ENCODE measurements at places on chromosomes 2 and 18.

GRCh38 chr18:29191263-29191662, 1014.3 kb upstream of the CDH2 start:
- no peak for DNase-seq

DNA sequence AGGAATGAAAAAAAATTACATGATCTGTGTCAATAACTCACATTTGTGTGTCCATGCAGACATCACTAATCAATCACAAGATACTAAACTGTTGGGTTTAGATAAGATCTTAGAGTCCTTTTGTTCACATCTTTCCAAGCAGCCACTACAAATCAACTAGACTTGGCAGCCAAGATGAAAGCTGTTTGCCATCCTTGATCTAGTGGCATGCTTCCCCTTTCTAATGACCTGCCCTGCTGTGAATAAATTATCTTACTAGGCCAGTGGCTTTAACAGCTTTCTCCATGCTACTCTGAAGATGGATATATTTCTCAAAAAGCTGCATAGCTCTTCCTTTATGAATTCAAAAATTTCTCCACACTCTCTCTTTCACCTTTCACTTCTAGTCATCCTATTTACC, 1338.0 kb upstream of the ACVR2A start:
- no peak for DNase-seq

DNA sequence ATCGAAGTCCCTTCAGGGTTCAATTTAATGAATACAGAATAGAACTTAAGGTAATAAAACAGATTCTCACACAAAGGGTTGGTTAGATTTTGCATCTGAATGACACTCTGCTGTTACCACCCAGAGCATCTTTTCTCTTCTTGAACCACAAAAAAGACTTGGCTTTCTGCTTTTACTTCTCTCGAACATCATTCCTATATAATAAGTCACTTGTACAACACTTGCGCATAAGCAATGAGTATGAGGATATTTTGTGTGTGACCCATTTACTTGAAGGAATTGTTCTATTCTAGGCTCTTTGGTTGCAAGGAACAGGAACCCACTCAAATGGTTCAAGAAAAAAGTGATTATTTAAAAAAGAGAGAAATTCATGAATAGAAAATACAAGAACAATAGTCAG, 126.2 kb downstream of the NUP35 start:
- DNase-seq, result no peak

GRCh38 chr18:31977270-31977872, 34.4 kb upstream of the TRAPPC8 start:
- DNase-seq, result no peak

DNA sequence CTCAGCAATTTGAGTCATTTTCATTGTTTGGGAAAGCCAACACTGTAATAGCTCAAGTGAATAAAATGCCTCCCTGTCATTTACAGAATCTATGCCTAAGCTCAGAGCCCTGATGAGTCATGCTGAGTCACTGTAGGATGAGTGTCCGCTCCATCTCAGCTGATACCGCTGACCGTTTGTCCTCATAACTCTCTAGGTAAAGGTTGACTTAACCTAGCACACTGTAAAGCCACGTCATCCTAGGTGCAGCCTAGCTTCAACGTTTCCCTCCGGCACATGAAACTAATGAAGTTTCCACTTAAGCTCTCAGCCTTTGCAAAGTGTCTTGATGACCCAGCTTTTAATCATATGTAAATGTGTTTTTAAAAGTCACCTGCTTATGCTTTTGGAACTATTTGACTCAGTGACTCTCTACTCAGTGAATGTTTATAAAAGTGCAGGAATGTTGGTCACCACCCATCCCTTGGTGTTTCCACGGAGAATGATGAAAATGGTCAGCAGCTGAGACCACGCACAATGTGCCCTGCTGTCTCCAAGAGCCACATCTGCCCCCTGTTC, 154.0 kb downstream of the PMAIP1 start:
- no peak for DNase-seq

GRCh38 chr2:27831279-27832050, 58.7 kb downstream of the RBKS start:
- DNase-seq, result no peak

DNA sequence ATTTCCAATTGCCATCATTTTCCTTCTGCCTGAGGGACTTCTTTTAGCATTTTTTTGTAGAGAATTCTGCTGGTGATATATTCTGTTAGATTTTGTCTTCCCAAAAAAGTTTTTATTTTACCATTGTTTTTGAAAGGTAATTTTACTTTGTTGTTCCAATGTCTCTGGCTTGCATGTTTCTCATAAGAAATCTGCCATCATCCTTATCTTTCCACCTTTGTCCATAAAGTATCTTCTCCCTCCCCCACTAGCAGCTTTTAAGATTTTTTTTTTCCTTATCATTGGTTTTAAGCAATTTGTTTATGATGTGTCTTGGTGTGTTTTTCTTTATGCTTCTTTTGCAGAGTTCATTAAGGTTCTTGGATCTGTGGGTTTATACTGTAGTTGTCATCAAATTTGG, 104.5 kb downstream of the KCTD1 start:
- no peak for DNase-seq

DNA sequence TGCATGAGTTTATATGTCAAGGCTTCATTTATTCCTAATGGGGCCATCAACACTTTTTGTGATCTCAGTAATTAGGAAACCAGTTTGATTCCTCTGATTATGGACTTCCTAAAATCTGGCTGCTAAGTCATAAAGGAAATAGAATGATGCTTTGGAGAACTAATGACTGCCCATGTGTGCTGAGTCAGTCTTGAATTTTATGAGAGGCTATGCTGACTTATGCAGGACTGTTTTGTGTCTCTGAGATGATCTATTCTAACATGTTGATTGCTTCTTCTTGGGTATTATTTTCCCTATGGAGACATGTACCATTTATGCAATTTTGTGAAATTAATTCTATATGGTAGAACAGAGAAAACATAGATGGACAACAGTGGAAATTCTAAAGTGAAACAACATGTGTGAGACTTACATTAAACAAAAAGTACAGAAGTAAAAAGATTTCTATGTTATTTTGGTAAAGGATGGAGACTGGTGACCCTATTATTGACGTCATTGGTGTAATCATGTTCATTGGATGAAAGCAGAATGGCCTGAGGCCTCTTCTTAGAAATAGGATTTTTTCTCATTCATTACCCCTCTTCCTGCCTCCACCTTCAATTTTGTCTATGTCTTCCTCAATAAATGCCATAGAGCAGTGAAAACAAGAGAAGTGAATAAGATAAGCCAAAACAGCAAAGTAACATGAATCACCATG, 1658.2 kb upstream of the PIK3C3 start:
- no peak for DNase-seq

DNA sequence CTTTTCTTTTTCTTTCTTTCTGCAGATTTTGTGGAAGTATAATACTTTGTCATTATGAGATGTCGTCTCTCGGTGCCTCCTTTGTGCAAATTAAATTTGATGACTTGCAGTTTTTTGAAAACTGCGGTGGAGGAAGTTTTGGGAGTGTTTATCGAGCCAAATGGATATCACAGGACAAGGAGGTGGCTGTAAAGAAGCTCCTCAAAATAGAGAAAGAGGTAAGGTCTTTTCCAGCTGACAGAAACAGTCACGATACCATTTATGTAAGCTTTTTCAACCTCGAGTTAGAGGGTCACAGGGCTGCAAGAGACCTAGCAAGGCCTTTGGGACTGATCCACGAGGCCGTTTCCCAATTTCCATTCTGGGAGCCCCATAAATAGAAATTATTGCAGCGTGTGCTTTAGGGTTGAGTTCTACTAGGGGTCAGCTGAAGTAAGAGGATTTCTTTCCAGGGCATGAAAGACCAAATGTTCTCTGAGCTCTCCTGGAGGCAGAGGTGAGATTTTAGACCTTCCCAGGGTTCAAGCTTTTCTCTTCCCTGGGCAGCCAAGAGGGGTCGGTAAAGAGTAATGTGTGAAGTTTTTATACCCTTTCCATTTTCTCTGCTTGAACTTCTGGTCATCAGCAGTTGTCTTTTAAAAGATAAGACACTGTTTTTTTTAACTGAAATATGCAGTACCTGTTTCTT, 15.5 kb downstream of the MAP3K20 start:
- no peak for DNase-seq

- no peak for DNase-seq
Observed at GRCh38 chr2:166434491-166434890, 58.7 kb upstream of the SCN9A start.

DNA sequence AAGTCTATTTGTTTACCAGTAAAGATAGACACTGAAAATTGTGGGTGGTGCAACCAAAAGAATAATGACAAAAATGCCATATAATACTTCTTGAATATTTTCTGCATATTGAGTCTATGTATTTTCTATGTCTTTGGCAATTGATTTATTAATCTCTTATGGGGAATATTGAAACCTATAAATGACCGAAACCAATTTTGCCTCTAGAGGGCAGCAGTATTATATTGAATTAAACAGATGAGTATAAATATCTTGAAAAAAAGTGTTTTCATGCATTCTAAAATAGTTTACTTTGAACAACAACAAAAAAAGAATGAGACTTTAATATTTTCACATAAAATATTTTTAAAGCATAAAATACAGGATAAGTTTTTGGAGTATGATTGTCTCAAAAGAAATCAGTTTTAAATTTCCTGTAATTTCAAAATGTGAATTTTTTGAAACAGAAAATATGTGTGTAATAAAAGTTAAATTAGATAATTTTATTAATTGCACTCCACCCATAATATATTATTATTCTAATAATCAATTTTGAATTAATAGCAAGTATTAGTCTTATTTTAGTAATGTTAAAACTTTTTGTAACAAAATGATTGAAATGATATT, 49.9 kb upstream of the CALCRL start:
- no peak for DNase-seq

- no peak for DNase-seq
Observed at GRCh38 chr2:10144771-10145518, 22.4 kb downstream of the RRM2 start.

DNA sequence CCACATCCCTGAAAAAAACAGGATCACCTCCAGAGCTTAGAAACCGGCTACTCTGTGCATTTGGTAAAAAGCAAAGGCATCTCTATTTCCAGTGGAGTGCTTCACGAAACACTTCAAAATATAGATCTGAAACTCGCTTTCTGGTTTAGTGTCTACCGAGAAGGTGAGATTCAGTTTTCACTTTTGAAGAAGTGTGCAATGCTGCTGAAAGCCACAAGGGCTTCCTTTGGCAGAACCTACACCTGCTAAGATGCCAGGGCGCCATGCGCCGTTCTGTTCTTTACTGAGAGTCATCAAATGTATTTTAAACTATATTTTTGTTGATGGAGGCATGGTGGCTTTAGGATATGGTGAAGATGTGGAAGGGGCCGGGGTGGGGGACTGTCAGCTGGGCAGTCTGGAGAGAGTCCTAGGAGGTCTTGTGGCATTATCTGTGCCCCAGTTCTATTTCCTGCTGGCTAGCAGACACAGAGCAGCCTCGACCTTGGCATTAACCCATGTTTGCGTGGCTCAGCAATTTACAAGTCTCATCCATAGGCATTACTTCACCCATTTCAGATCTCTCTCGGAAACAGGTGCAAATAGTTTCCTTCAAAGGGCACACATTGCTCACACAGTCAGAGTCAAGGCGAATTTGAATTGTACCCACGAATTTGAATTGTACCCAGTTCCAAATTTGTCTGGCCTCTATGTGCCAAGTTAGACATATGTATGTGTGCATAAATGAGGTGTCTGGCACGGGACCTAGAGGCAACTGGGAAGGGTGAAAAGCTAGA, 46.7 kb upstream of the KCNF1 start:
- no peak for DNase-seq

GRCh38 chr18:48488388-48488850, 50.4 kb upstream of the CTIF start:
- peak; percentile 56 for DNase-seq

DNA sequence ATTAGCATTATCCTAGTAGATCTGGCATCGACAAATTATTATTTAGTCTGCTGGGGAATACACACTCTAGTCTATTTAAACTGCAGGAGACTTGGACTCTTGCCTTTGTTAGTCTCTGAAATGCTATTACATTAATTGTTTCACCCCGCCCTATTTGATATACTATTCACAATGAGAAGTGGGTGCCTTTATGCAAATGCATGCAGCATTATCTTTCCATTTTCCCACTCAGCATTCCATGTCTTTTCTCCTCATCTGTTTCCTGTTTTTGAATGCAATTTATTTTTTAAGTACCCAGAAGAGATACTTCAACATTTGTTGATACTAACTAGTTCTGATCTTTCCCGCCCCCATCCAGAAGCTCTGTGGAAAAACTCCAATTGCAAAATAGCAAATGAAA, 395.3 kb upstream of the NXPH2 start:
- no peak for DNase-seq

DNA sequence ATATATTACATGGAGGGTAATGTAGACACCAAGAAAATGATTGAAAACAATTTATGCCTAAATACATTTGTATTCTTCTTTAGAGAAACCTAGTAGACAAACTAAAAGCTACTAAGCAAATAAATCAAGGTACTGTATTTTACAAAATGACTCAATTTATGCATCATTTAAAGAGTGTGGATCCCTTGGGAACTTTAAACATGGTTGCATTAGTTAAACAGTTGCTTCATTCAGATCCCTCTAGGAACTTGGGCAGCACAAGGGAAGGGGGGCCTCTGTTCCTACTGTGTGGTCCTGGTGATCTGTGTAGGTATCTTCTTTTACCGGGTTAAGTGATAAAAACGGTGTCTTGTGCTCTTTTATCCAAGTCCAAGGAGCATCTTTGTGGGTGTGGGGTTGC, 31.5 kb upstream of the ATP8B1 start:
- no peak for DNase-seq

DNA sequence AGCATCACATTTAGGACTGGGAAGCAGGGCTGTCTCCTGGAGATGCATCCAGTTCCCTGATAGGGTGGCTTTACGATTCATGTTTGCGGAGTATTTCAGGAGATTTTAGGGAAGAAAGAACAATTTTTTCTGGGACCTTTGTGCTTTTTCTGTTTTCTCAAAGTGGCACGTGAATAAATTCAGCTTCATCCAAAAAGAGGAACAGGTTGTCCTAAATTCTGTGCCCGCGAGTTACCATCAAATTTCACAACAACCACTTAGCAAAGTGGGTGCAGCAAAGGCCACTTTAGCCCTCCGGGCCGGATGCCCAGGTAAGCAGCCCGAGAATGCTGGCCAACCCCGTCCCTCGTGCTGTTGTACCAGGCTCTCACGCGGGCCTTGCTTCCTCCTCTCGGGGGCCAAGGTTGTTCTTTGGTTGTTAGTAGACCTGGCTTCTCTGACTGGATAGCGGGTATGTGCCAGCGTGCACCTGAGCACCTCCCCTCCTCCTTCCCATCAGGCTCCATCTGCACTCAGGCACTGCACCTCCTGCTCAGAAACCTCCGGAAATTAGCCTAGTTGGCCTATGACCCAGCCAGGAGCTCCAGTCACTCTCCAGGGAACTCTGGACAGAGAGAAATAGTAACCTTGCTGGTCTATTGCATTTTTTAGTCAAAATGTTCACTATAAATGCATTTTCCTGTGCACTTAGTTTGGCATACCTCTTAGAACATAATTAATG, 83.0 kb downstream of the CMPK2 start:
- DNase-seq, result no peak

DNA sequence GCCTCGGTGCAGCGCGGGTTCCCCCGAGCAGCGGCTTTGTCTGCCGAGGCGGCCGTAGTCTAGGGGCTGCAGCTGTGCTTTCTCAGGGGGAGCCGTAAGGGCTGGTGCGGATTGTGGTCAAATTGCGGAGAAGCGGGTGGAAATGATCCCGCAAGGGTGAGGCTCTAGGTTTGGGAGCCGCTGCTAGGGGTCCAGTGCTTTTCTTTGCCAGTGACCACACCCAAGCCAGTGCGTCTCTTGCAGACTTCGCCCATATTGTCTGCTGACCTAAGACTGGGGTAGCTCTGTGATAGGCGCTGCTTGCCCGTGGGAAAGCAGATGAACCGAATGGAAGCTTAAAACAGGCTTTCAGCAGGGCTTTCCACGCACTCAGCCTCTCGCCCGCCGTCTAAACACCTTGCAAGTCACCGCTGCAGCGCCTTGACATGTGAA, 2.1 kb downstream of the DPYSL5 start:
- DNase-seq, result no peak

Data from right hindlimb (tissue), 1 donor.